NK-92 treated with Interleukin-12 subunit alpha and Interleukin-12 subunit beta, amount 100 ng/mL, for 24 hours (cell line): ENCODE measurements at places on chromosomes 4 and X.

DNA sequence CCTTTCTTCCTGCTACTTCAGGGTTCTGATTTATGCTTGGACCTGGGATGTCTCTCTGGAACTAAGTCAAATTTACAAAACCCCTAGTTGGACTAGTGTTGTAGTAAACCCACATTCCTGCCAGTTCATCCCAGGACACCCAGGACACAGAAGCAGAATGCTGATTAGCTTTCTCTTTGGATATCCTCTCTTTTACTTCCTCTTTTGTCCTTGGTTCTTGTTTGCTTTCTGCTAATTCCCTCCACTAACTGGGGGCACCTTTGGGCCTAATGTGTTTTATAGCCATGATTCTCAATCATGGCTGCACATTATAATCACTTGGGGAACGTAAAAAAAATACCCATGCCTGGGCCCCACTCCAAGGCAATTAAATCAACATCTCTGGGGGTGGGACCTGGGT, 42.5 kb downstream of the LANCL3 start:
- DNase-seq = no peak

GRCh38 chrX:9728261-9728660, 37.4 kb downstream of the GPR143 start:
- DNase-seq = no peak

DNA sequence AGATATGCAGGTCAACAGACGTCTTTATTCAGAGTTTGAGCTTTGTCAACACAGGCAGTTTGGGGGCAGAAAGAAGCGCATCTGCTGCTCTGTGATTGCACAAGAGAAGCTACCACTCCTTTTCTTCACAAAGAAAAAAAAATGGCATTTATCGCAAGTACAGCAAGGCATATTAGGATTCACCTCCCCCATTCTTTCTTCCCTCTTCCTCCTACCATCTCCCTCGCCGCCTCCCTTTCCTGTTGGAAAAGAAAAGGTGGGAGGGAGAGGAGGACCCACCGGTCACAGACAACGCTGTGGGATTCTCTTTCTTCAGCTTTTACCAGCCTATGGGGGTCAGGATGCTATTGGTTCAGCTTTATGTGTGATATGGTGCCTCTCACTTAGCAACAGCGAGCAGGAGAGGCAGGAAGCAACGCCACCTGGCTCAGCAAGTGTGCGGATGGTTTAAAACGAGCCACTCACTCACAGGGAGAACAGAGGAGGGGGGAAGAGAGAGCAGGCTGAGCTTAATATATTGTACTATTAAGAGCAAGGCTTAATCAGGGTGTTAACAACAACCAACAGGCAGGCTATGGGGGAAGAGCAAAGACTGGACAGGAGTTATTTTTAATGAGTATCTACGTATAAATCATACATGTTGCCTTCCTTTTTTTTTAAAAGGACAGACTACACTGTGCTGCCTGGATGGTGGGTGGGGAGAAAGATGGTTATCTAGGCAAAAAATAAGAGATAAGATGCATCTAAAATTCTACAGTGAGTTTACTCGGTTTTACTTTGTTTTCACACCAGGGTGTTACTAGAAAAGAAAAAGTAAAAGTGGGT, 104.7 kb downstream of the MAML3 start:
- no peak for DNase-seq

DNA sequence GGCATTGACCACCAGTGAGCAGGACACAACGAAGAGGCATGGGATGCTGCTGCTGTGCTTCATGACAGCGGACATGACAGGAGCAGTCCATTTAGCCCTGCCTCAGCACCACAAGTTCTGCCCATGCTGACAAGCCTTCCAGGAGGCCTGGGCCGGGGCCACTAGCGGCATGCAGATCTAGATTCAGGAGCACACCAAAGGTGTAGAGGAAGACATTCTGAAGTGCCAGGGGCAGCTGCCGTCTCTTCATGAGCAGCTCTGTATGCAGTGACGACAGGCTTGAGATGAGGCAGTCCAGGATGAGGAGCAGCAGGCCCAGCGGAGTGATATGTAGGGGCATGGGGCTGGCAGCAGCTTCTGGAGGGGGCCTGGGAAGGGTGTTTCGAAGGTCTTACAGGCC, 38.5 kb upstream of the SLC4A4 start:
- no peak for DNase-seq

GRCh38 chr4:110514889-110515479, 39.0 kb downstream of the ENPEP start:
- DNase-seq = no peak

DNA sequence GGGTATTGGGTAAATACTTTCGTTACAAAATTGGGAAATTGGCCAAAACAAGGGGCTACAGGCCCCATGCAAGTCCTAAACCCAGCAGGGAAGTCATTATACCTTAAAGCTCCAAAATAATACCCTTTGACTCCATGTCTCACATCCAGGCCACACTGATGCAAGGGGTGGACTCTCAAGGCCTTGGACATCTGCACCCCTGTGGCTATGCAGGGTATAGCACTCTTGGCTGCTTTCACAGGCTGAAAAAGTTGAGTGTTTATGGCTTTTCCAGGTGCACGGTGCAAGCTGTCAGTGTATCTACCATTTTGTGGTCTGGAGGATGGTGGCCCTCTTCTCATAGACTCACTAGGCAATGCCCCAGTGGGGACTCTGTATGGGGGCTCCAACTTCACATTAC, 326.5 kb downstream of the TEX13C start:
- DNase-seq = no peak

DNA sequence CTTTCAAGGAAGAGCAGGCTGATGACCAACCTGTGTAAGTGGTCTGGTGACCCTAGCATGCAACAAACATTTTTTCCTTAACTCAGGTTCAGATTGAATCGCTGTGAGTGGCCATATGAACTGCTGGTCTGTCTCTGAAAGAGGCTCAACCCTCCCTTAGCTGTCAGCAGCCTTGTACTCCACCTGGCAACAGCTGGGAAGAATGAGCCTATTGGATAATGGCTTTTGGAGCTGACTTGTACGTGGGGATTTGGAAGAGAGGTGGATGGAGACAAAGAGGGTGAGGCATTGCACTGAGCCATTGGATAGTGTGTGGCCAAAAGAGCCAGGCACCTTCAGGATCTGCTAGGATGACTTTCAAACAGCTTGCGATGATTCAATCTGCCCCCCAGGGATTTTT, 35.7 kb upstream of the BMP15 start:
- DNase-seq = no peak

DNA sequence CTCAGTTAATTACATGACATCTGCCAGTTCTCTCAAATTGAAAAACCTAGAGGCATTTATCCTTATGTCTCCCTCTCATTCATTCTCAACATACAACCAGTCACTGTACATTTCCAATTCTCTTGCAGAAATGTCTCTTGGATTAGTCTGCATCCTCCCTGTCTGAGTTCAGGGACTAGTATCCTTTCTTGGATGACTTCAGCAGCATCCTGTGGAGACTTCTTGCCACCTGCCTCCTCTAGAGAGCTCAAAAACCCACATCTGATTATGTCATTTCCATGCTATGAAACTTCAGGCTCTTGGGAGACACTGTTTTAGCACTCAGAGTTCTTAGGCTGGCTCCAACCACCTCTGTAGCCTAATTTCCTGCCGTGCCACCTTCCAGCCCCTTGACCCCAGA, 515.1 kb upstream of the DIPK2B start:
- no peak for DNase-seq

GRCh38 chr4:1407657-1408333, 1.6 kb upstream of the NKX1-1 start:
- DNase-seq = no peak

DNA sequence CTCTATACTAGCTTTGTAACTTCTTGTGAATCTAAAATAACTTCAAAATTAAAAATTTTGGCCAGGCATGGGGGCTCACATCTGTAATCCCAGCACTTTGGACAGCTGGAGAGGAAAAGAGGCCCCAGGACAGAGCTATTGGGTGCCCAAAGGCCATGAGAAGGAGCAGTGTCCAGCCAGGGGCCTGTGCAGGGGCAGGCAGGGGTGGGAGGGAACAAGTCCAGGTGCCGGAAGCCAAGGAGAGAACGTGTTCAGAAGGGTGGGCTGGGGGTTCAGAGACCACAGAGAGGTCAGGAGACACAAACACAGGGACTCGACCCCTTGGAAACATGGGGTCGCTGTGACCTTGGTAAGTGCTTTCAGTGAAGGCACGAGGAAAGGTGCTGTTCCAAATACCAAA, 138.9 kb downstream of the EVC2 start:
- DNase-seq = no peak

DNA sequence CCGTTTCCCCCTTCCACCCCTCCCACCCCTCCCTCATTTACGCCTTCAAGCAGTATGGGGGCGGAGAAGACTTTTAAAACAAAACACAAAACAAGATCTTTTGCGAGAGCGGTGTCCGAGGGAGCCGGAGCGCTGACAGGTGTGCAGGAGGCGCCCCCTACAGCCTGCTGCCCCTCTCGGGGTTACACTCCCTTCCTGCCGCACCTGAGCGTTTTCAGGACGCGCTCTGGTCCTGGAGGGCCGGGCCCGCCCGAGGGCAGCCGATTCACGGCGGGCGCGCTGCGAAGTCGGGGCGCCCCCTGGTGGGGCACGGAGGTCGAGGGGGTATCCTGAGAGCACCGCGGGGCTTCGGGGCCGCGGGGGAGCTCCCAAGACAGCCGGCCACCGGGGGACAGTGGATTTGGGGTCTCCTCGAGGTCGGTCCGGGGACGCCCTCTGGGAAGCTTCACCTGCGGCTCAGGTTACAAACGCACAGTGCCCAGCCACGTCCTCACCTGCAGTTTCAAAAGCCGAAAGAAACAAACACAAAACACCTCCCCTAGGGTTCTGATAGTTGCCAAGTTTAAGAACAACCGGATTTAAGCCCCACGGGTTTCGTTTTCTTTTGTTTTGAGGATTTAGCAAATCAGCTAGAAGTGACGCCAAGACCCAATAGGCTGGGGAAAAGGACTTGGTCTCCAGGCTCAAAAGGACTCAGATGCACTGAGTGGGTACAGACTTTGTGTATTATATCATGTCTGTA, 8.0 kb upstream of the NEUROG2 start:
- DNase-seq = no peak

GRCh38 chr4:24145591-24145990, 255.7 kb upstream of the PPARGC1A start:
- DNase-seq = no peak

- no peak for DNase-seq
These were observed 51.7 kb upstream of the CHRDL1 start for GRCh38 chrX:110847334-110847733.

- DNase-seq = no peak
These were observed 97.8 kb upstream of the ANK2 start for GRCh38 chr4:112951362-112952312.

DNA sequence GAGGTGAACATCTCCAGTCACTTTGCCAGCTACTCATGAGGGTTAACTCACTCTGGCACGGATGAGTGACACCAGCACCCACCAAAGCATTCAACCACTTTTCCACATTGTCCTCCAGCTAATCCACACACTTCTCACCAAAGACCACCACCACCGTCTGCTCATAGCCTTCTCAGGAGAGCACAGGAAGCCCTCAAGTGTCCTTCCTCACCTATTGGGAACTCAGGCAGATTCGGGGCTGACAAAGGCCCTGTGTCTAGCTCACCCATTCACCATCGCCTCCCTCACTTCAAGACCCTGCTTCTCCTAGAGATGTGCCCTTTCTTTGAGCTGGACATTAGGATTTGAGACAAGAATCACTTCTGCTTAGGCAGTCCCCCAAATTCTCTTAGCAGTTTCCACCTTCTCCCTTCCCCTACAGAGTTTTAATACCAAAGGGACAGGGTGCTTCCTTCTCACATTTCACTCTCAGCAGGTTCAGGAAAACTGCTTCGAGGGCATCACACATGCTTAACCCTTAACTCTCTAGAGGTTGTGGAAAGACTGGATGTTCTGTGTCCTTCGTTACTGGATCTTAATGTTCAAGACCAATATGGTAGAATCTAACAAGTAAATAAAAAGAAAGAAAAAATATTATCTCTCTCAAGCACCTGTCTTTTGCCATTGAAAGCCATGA, 11.0 kb downstream of the RXFP1 start:
- no peak for DNase-seq

GRCh38 chrX:42954880-42955279, 176.9 kb upstream of the PPP1R2C start:
- DNase-seq = no peak

GRCh38 chr4:145546175-145546915, 64.7 kb downstream of the SMAD1 start:
- no peak for DNase-seq

GRCh38 chr4:15233264-15233597, 194.6 kb upstream of the C1QTNF7 start:
- DNase-seq = no peak

- DNase-seq = no peak
These were observed 21.6 kb upstream of the ATP8A1 start for GRCh38 chr4:42678512-42678911.

GRCh38 chr4:108058685-108059440, 69.2 kb downstream of the HADH start:
- DNase-seq = no peak

DNA sequence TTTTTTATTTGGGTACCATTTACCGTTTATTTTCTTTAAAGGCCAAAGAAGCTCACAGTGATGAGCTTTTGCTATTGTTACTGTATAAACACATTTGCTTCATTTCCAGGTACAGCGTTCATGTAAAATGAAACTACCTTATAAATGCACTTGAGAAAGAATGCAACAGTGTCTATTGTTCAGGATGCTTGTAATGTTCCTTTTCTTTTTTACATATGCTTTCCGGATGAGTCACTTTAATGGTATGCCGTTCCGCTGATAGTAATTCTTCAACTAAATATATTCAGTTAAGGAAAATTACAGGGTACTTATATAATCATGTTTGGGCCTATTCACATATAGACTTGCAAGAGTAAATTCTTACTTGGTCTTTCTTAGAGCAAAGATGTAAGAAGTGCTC, 354.9 kb downstream of the RPA4 start:
- DNase-seq = no peak

DNA sequence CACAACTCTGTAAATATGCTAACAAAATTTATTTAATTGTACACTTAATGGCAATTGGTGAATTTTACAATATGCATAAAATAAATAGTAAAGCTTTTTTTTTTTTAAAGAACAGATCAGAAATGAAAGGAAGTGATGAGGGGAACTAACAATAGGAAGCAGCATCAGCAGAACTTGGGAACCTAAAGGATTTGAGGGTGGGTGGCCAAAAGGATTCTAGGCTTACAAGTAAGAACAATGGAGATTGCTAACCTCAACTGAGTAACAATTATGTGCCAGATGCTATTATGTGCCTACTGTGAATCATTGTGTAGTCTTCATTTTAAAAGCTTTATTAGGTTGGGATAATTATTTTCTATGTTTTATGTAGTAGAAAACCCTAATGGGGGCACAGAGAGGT, 185.2 kb downstream of the LDB2 start:
- DNase-seq = no peak

- no peak for DNase-seq
These were observed 65.3 kb upstream of the DHRSX start for GRCh38 chrX:2566055-2566454.

- DNase-seq = no peak
These were observed 111.0 kb downstream of the DHX15 start for GRCh38 chr4:24473309-24473721.

DNA sequence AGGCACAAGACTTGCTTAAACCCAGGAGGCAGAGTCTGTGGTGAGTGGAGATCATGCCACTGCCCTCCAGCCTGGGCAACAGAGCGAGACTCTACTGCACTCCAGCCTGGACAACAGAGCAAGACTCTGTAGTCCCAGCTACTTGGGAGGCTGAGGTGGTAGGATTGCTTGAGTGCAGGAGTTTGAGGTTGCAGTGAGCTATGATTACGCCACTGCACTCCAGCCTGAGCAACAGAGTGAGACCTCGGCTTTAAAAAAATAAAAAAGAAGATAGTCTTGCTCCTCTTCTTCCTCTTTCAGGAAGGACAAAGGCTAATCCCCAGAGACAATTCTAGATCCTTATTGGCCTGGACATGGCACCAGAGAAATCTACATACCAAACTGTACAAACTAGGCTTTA, 5.7 kb upstream of the PPEF2 start:
- no peak for DNase-seq
